T-helper 17 cell (primary cell): ENCODE measurements at places on chromosomes 5 and 9.

GRCh38 chr9:130138791-130139190 is 33.4 kb upstream of the NCS1 start:
- no peak for DNase-seq

DNA sequence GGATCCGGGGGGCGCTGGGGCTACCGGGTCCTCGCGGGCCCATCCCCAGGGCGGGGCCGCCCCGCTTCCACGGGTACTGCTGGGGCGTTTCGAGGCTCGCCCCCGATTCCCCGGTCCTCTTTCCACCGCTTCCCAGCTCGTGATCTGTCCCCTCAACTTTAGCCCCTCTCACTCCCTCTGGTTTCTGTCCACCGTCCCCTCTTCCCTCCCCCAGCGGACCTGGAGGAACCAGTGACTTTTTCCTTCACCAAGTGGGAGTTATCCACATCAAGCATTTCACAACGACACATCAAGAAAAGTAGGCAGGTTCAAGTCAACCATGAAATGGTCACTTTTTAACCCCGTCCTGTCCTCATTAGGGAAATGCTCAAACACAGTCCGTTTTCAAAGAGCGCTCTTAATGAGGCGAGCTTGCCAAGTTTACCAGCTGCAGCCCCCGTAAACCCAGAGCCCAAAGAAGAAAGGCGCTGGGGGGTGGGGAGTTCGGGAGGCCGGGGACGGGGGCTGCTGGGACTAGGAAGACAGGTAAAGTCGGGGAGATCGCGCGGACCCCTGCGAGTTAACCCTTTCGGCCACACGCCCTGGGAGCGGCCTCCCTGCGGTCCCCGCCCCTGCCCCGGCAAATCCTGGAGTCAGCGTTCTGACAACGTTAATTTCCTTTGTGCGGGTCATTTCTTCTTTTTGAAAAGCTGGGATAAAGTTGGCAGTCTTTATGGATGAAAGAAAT is 2.1 kb upstream of the NFIB start:
- no peak for DNase-seq

- no peak for DNase-seq
These were observed 31.6 kb downstream of the ADRA1B start for GRCh38 chr5:159947708-159948358.

- DNase-seq = no peak
These were observed 6.3 kb downstream of the ARL15 start for GRCh38 chr5:54304040-54304439.

DNA sequence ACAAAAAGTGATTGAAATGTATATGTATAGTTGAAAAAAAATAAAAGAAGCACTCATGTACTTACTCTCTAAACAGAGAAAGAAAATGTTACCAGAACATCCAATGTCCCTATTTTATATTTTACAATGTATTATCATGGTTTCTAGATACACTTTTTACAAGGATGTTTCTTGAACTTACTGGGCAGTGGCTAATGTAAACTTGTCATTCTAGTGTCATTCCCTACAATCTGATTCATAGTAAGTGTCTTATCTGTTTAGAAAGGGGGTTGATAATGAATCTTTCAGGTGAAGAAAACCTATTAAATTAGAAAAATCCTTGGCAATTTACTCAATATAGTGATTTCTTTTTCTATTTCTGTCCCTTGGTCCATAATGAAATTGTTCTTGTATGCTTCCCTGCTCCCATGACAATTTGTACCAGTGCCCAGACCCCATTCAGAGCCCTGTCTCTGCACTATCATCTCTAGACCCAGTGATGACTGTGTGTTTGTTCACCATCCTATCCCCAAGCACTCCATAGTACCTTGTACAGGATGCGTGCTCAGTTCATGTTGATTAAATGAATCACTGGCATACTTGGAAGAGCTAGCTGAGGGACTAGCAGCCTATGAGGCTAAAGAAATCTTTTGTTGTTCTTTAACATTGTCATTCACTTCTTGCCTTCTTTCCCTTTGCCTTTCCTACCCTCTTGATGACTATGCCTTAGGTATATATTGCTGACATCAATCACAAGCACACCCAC is 101.2 kb downstream of the HMHB1 start:
- no peak for DNase-seq

DNA sequence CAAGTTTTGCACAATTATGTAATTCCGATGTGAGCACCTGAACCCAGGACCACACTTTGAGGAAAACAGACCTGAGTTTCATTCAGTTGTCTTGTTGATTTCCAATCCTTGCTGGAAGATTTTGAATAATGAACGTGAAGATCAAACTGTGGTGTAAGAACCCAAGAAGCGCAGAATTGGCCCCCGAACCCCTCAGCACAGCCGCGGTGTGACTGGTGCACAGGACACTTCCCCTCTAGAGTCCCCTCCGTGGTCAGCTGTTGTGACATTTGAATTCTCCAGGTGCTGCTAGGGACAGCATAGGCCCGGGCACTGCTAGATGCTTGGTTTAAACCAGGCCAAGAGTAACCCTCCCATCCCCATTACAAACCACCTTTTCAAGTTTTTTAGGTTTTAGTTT is 1.7 kb downstream of the BRD3OS start:
- no peak for DNase-seq

GRCh38 chr5:132410451-132411303 is 41.2 kb downstream of the SLC22A5 start:
- DNase-seq = peak; percentile 76

DNA sequence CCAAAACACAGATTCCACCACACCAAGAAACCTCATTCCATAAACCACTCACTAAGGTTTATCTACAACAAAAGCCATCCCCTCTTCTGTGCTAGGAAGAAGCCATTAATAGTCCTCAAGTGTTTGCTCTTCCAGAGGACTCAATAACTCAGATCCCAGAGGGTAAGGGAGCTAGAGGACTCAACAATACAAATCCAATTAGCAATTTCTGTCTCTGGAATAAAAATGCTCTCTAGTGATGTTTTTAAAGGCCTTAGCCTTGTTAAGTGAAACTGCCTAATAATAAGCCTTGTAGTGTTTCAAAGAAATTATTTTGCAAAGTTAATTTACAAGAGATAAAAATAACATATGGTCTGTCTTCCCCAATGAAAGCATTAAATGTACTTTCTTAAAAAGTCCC is 942.4 kb downstream of the CDH12 start:
- DNase-seq = no peak

DNA sequence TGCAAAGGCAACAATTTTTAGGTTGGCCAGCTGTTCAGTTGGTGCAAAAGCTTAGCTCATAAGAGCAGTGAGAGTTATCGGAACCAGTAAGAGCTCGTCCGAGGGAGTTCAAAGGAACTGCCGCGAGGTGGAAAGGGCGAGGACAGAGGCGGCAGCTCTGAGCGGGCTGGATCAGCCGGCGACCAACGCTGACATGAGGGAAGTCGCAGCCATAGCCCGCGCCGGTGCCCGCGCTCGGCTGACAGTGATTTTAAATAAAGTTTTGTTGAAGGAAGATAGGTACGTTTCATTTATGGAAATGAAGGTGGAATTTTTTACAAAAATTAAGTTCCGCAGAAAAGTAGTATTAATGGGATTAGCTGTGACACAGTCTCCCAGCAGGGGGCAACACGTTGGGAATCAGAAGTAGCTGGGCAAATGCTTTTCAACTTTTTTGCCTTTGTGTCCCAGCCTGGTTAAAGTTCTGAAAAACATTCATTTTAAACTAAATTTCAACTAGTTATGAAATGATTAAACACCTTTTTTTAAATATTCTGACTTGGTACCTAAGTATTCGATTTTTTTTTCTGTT is 43.2 kb downstream of the FBXO4 start:
- no peak for DNase-seq
